ENCODE measurements at places on chromosomes 7 and 10.

DNA sequence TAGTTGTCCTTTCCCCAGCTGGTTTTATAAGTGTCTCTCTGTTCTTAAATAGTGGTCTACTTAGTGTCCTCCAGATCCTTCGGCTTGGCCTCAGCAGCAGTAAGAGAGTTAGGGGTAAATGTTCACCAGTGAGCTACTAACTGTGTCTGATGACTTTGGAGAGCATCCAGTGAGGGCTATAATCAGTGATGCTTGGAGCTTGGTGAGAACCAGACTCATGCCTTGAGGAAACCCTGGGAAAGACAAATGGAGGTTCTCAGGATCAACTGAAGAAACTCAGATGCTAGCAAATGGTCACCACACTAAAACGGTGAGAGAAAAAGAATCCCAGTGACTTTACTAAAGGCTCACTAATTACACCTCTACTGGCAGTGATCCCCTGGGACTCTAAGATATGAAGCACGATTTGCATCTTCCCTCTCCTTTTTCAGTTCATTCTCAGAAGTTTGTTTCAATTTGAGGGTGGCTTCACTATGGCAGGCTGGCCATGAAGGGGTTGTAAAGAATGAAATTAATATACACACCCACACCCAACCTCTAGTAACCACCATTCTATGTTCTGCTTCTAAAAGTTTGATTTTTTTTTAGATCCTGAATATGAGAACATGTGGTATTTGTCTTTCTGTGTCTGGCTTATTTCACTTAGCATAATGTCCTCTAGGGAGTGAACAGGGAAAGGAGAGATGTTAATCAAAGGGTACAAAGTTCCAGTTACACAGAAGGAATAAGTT, 177.9 kb downstream of the PDE1C start:
- DNase-seq: no peak

DNA sequence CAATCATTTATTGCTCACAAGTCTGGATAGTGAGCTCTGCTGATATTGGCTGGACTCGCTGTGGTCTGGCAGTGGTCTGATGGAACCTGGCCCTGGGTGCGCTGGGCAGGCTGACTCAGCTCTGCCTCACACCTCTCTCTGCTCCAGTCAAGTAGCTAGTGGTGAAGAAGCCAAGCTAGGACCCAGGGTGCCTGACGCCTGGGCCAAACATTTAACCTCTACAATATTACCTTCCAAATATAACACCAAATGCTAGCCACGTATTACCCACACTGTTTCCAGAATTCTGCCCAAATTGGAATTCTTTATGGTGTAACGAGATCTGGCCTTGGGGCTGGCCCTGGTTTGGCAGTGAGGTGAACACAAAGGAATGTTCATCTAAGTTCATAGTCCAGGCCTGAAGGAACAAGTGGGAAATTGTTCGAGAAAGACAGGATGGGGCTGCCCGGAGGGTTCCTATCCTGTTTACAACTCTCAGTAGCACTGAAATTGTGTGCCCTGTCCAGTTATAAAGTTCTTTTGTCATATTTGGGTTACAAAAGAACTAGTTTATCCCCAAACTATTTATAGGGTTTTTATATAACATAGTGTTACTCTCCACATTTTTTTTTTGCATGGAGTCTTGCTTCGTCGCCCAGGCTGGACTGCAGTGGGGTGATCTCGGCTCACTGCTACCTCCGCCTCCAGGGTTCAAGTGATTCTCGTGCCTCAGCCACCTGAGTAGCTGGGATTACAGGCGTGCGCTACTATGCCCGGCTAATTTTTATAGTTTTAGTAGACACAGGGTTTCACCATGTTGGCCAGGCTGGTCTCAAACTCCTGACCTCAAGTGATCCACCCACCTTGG, 16.3 kb downstream of the OR2AE1 start:
- DNase-seq: peak; percentile 4

- no peak for DNase-seq
Observed at GRCh38 chr10:1376384-1376945, 320.3 kb downstream of the WDR37 start.

- peak; percentile 21 for DNase-seq
Observed at GRCh38 chr10:29553544-29554250, 81.1 kb downstream of the SVIL start.

DNA sequence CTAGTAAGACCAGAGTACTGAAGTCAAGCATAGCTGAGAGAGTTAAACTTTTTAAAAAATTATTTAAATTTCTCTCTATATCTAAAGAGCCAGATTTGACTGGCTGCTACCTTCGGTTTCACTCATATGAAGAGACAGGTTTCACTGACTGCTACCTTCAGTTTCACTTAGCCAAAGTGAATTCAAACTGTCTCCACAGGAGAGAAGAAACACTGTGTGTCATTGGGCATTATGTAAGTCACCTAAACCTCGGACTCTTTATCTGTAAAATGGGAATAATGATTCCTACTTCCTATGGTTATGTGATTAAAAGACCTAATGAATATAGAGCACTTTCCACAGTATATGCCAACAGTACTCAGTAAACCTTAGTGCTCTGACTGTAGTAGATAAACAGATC, 41.6 kb upstream of the MET start:
- no peak for DNase-seq

DNA sequence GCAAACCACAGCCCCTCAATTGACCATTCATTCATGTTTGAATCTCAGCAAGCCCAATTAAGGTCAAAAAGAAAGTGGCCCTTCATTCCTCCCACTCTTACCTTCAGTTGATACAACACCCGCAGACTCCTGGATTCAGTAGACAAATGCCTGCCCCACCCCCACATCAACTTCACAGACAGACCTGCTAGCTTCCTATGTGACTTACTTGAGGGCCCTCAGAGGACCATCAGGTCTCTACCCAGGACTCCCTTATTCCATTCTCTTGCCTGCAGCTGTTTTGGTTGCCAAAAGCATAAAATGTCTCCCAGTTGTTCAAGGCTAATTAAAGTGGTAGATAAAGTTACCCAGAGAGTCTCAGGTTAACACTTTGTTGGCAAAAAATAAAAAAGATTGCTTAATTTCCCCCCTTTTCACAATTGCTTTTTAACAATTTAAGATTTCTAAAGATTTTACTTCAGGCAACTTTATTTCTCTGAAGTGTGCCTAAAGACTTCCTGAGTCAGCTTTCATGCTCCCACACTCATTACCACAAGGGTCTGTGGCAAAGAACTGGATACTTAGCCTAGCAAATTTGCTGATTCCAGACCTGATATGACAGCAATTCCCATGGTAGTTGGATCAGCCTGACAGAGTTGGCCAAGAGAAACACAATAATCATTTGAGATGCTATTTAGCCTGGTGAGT, 3.3 kb upstream of the MTERF1 start:
- DNase-seq: no peak
